ENCODE measurements at places on chromosomes 1 and 21.

DNA sequence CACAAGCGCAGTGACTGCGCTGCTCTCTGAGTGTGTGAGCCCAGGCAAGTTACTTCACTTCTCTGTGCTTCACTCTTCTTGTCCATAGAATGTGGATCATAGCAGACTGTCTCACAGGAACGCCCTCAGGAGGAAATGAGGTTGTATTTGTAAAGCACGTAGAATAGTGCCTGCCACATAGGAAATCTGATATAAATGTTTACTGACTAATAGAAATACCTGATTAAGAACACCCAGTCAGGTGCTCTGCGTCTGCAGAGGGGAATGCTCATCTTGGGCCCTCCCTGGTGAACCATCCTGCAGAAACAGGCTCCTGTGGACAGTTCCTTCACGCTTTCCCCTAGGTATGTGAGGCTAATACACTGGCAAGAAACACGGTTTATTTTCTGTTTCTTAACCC, 100.3 kb downstream of the BEND5 start:
- DNase-seq: no peak

GRCh38 chr1:66585002-66585401, 51.0 kb downstream of the SGIP1 start:
- DNase-seq: no peak

GRCh38 chr1:109191891-109192290, 21.8 kb upstream of the SARS1 start:
- no peak for DNase-seq

DNA sequence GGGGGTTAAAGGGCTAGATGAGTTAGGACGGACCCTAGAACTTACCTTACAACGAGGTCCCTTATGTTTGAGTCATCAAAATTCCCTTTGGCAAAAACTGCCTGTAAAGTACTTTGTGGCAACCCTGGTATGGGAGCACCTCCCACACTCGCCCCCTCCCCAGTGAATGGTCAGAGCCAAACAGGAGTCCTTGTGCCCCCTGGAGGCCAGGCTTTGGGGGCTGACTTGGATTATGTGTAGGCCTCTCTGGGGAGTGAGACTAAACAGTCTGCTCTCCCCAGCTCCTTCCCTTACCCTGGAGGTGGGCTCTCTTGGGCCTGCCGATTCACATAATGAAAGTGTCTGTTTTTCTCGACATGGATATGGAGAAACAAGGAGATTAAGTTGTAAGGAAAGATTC, 81.2 kb downstream of the ADCY10 start:
- DNase-seq: no peak

DNA sequence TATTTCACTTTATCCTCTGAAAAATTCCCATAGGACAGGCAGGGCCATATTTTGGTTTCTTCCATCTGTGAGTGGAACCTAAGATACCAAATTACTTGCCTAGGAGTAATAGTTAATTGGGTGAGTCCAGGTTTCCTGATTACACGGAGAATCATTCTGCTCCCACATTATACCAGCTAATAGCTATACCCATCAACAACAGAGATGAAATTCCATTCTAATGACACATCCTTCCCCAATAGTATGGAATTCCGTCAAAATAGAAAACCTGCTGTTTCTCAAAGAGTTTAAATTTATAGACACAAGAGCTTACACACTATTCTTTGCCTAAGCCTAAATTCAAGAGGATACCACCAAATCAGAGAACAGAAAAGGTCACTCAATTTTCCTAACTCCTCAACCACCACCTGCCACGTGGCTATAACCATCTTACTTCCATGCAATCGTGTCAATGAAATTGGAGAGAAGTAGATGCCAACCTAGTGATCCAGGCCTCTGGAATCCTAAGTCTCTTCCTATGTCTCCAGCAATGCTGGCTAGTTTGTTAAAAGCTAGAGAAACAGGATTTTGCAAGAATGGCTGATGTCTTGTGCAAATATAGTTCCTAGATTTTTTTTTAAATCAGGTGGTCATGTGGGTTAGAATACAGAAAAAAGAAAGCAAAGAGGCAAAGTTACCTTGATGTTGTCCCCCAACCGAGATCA, 6.2 kb downstream of the PPT1 start:
- no peak for DNase-seq

DNA sequence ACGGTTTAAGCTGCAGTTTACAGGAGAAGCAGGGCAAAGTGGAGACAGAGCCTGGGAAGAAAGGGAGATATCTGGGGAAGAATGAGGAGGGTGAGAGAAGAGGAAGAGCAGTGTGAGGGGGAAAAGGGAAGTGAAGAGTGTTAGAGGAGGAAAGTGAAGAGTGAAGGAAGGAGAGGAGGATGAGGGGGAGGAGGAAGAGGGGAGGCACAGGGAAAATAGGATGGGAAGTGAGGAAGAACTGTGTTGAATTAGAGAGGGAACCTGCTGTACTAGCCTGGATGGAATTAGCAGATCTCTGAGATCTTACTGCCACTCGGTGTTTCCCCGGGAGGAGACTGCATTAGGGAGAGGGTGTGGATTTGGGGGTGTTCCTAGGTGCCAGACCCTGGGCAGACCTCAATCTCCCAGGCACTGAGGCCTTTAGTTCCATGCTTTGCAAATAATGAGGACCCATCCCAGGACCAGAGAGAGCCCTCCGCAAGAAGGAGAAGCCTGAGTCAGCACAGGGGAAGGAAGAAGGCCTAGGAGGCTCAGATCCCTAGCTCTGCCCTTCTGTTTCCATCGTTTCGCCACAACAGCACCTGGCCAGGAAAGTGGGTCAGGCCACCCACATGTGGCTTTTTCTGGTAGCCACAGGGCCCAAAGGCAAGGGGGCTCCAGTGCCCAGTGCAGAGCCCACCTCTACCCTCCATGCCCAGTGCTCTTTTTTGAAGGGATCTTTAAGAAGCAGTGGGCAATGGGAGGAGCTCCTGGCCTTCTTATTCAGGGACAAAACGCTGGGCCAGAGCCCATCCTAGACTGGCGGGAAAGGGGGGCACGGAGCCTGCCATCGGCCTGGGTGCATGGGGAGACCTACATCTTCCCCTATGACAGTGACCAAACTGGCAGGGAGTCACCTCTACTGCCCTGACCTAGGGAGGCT, 2.0 kb downstream of the LRRN2 start:
- no peak for DNase-seq

DNA sequence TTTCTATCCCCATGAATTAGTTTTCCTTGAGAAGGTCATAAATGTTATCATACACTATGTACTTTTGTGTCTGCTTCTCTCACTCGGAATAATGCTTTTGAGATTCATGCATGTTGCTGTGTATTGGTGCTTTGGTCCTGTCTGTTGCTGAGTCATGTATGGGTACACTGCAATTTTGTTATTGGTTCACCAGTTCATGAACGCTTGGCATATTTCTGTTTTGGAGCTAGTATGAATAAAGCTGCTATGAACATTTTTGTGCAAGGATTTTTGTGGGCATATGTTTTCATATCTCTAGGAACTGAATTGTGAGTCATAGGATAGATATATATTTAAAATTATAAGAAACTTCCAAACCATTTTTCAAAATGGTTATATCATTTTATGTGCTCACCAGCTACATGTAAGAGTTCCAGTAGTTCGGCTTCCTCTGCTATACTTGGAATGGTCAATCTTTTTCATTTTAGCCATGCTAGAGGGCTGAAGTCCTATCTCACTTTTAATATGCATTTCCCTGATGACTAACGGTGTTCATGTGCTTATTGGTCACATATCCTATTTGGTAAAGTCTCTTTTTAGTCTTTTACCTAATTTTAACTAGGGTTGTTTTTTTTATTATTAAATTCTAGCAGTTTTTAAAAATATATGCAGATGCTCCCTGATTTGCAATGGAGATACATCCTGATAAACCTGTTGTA, 38.2 kb downstream of the ETS2 start:
- DNase-seq: no peak

- peak; percentile 94 for DNase-seq
These were observed at the start of gene GADD45A for GRCh38 chr1:67685067-67685557. GADD45A (plus strand) TSS chr1:67685201; CDS start chr1:67685495, 294 bp downstream.

DNA sequence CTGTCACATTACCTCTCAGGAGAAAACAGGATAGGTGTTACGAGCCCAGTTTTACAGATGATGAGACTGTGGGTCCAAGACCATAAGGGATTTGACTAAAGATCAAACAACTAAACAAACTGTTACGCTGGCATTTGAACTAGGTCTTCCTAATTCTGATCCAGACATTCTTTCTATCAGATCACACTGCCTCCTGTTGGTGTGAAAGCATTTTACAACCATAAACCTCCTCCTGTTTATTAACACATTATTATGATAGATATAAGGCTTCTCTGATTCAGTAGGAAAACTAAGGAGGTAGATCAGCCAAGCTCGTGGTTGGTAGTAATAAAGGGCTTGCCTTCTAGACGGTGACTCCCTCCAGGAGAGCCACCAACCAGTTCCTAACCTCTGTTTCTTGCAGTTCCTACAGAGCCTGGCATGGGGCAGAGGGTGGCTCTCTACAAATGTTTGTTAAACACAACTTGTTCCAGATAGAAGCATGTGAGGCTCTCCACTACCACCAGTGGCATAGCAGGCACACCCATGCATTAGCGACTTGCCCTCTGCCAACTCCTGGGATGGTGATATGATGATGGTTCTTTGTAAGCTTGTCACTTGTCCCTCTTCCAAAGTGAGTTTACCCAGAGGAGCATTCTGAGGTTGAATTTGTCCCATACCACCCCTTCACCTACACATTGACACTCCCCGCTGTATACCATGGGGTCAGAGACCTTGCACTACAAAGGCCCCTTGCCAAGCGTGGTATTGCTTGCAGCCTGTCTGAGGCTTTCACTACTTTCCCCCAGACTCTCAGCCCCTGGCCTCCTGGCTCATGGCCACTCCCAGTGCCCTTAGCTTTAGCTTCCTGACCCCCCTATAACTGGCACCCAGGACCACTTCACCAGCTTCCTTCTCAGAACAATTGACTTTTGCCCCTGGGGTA, 96.4 kb upstream of the HOOK1 start:
- DNase-seq: no peak

GRCh38 chr1:29642519-29642918, 406.2 kb downstream of the PTPRU start:
- no peak for DNase-seq

DNA sequence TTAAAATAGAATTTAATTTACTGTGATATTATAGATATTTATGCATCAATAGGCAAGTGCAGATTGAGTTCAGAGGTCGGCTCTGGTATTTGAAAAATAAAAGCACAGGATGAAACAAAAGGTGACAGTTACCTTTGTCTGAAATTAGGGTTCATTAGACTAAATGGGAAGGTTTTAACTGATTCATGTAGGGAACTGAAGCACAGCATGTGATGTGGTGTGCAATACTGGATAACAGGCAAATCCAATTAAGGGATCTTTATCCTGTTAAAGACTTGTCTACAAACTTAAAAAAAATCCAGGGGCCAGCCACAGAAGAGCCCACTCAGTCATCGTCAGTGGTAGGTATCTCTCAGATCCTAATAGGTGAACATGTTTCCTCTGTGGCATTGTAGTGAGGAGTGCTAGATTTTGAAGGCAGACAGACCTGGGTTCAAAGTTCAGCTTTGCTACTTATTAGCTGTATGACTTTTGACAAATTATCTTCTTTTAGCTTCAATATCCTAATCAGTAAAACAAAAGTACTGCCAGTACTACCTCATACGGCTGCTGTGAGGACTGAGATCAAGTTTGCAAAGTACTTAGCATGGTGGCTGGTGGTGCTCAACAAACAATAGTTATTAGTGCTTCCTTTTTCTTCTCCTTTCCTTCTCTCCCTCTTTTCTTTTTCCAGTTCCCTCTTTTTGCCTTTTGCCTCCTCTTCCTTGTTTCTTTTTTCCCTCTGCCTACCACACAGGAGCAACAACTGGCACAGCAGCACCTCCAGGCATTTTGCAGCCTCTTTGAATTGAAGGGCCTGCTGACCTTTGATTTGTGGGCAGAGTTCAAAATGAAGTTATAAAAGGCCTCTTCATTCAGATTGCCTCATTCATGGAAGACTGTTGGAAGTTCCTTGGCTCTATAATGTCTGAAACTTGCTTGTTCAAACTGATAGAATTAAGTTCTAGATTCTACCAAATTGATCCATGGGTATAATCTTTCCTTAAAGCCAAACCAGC, 44.9 kb upstream of the FOXD3 start:
- no peak for DNase-seq

DNA sequence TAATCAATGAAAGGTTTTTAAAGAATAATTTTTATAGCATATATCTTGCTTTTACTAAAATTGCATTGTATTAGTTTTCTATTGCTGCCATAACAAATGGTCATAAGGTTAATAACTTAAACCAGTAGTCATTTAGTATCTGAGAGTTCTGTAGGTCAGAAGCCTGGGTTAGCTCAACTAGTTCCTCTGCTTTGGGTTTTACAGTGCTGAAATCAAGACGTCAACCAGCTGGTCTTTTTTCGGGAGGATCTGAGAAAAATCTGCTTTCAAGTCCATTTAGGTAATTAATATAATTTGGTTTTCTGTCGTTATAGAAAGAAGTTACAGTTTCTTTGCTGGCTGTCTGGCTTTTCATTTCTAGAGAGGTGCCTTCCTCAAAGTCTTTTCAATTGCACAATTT, 577.7 kb downstream of the MRPL39 start:
- DNase-seq: no peak

DNA sequence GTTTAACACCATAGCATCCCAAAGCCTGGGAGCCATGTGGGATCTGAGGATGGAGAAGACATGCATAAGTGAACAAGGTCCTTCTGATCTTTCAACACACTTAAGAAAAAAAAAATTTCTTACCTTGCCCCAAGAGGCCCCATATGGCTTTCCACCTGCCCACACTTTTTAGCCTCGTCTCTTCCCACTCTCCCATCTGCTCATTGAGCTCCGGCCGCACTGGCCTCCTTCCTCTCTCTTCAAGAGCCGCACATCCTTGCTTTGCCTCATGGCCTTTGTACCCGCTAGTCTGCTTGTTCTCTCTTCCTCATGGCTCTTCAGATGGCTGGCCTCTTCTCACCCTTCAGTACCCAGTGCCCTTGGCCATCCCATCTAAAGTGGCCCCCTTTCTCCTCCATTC, 70.2 kb upstream of the PDE4B start:
- no peak for DNase-seq

DNA sequence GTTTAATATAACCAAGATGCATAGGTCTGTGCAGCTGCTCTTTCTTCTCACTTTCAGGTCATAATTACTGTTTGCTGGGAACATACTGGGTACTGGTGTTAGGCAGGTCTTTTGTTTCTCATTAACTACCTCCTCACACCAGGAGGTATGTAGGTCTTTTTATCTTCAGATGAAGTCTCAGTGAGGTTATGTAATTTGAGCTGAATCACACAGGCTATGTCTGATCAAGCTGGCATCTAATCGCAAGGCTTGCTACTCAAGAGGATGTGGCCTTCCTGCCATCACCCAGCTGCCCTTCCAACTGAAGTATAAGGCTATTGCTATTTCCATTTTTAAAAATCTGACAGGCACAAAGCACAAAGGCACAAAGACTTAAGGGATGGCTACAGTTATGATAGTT, 96.4 kb downstream of the RUNX1 start:
- no peak for DNase-seq

Data from GM18507 (cell line).